ENCODE measurements at places on chromosomes 1 and 21.

DNA sequence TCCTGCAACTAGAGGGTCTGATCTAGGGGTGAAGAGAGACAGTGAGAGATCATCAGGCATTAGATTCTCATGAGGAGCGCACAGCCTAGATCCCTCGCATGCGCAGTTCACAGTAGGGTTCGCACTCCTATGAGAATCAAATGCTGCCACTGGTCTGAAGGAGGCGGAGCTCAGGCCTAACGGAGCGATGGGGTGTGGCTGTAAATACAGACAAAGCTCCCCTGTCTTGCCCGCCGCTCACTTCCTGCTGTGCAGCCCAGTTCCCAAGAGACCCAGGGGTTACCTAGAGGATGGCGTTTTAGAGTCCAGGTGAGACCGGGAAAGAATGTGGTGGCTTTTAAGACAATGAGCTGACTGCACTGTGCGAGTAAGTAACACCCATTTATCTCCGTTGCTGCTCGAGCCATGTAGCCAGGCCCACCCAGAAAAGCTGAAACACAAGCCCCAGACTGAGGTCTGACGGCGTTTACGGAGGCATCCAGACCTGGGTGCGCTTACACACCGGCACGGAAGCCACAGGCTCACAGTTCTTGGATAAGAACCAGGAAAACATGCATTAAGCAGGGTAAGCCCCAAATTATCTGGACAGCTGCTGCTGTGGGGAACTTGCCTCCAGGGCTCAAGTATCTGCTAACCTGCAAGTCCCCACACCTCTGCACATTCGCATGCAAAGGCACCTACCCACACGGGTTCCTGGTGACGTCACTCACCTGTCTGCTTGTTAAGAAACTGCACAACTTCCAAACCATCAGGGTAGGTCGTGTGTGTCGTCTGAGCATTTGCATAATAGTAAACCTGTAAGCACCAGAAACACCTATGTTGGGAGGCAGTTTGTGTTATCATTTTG lies 12.5 kb downstream of the TCP10L start:
- DNase-seq: no peak

DNA sequence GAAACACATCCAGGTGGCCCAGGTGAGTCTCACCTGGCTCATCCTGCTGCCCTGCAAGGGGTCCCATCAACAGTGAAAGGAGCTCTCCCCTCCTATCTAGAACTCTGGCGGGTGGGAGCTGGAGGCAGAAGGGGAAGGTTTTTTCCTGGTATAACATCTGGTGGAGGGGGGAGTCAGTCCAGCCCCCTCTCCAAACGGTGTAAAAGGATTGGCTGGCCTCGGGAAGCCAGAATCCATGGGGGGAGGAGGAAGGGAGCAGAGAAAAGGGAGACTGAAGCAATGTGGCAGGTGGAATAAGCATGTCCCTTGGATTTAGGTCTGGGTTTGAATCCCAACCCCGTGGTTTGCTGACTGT lies 1.2 kb upstream of the CAMK2N1 start:
- DNase-seq: no peak

DNA sequence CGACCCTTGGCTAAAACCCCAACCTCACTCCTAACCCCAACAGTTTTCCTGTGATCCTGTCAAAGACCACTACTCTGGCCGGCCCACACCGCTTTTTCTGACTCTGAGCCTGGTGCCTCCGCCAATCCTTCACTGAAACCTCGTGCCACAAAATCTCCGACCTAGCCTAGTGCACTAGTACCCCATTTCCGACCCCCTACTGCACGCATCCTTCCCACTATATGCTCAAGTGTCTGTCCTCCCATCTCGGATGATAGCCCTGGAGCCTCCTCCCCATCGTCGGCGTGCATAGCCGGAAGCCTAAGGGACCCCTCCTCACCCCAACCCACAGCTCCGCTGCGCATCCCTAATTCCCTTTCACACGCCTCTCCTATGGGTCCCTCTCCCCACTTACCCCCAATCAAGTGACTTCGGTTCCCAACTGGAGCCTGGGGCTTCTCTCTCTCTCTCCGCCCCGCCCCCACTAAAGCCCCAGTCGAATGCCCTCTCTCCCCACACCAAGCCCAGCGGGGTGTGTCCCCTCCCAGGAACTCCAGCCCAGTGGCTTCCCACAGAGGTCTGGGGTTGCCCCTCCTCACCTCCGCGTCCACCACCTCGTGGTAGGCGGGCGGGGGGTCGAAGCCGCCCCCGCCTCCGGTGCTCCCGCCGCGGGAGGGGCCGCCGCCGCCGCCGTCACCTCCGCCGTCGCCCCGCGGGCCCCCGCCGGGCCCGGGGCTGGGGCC lies 791 bp downstream of the USP24 start:
- no peak for DNase-seq

DNA sequence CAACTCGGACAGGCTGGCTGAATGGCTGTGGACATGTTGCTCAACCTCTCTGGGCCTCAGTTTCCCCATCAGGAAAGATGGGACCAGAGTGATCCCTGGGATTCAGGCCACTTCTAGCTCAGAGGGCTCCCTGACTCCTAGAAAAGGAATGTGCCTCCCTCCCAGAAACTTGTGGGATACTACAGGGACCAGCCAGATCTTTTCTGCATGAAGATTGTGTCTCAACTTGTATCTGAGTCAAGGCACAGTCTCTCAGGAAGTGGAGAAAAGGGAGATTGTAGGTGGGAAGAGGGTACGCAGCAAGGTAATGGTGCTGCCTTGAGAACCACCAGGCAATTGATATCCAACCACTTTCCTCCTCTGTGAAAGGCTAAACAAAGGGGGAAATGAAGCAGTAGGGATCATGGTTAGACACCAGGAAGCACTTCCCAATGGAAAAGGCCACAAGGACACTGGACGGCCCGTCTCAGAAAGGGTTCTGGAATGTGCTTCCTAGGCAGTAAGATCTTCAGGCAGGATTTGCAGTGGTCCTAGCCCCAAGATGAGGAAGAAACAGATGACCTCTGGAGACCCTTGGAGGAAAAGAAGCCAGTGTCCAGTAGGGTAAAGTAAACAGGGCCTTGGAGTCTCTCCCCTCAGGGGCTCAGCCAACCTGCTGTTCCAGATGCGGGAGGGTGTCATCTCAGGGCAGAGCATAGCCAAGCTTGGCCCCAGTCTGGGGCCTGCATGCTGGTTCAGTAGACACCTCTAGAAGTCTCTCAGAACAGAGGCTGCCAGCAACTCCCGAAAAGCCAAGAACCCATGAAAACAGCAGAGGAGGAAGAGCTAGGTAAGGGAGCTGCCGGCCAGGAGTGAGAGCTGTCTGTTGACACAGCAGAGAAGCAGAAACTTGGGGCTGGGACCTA lies 16.8 kb downstream of the IFFO2 start:
- DNase-seq: no peak

DNA sequence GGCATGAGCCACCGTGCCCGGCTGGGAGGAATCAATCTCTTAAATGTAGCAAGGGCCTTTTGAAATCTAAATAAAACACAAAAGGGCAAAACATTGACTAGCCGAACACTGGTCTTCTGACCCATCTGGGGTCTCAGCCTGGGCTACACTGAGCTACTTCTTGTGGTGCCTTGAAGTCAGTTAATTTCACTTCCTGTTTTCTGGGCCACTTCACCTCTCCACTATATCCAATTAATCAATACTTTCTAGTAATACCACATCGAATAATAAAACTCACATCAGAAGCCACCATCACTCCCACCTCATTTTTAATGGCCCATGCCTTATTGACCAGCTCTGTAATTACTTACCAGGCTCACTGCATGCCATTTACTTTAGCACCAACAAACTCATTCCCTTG lies 138.0 kb upstream of the SAMSN1 start:
- DNase-seq: no peak

- DNase-seq: no peak
Observed at GRCh38 chr1:198611219-198611618, 27.6 kb upstream of the PTPRC start.

DNA sequence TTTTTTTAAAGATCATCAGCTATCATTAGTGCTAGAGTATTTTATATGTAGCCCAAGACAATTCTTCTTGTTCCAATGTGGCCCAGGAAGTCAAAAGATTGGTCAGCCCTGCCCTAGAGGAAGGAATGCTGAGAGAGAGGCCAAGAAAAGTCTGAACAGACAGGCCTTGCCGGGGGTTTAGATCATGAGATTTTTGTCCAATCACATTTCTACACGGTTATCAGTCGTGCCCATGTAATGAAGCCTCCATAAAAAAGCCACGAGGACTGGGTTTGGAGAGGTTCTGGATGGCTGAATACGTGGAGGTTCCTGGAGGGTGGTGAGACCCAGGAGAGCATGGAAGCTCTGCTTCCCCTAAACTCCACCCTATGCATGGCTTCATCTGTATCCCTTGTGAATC lies 24.3 kb upstream of the ENO1 start:
- no peak for DNase-seq

DNA sequence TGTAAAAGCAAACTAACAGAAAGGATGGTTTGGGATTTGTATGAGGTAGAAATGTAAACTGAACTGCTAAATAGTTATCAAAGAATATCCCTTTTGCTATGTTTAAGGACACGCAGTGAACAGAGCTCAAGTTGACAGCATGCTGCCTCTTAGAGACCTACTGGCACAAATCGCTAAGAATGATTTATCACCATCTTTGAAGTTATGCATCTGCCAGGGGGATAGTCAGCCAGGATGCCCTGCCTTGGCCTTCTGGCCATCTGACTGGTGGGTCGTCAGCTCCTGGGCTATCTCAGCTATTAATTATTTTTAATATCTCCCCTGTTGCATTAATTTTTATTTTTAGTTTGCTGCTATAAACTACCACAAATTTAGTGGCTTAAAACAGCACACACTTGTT lies 334.8 kb upstream of the KAZN start:
- DNase-seq: no peak

DNA sequence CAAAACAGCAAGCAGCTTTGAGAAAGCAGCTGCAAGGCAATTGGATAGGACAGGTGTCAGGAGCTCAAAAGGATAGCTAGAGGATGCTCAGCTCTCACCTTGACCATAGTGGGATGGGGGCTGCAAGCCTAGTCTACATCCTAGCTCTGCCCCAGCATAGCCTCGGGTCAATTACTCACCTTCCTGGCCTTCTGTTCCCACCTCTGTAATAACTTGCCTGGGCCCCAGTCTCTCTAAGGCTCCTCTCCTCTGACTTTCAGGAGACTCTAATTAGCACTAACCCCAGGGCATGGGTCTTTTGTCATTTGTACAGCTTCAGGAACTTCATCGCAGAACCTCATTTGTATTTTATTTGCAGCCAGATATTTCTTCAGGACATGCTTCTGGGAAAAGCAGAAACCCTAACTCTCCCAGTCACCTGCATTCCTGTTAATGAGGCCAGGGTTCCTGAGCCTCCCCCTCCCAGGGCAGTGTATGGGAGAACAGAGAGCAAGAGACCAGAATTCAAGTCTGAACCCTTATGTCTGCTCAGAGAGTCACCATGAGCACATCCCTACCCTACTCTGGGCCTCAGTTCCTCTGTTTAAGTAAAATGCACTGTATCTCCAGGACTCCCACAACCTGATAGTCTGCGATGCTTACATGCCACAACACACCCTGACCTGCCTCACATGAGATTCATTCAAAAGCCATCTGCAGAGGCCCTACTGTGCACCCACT lies 108.1 kb downstream of the MATN1 start:
- no peak for DNase-seq

DNA sequence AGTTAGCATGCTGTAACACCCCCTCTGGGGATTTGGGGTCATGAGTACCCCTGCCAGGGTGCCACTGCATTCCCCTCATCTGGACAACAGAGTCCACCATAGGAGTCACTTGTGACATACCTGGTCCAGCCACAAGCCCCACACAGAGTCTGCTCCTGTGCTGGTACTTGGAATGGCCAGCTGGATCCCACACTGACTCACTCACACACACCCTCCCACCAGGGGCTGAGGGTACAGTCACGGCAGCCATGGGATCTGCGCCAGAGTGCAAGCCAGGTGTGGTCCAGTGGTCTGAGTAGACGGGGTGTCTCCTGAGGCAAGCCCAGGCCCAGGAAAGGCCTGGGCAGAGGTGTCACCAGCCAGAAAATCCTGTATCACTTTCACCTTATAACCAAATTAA lies 67.7 kb downstream of the MRPL39 start:
- no peak for DNase-seq

GRCh38 chr1:213829780-213830179 lies 158.0 kb upstream of the PROX1 start:
- no peak for DNase-seq

GRCh38 chr21:37208741-37209225 lies 58.4 kb downstream of the VPS26C start:
- no peak for DNase-seq

- no peak for DNase-seq
Observed at GRCh38 chr21:45177039-45177438, 102.7 kb downstream of the ADARB1 start.

- DNase-seq: no peak
Observed at GRCh38 chr1:87650306-87650705, 321.6 kb downstream of the LMO4 start.

GRCh38 chr1:200776949-200777348 lies 38.3 kb downstream of the CAMSAP2 start:
- no peak for DNase-seq

DNA sequence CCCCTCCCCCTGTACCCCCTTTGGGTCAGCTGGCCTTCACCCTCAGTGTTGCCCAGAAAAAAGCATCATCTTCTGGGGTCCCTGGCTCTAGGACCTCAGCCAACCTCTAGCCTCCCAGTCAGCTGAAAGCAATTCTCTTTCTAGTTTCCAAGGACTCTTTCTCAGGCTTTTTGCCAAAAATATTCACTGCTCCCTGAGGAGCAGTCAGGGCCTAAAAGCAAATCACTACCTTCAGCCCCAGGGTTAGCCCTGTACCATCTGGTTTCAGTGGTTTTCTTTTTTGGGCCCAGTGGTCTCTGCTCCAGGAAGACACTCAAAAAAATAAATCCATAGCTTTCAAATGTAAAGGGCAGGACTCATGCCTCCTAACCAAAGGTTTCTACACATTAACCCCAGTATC lies 3.1 kb upstream of the LMOD1 start:
- no peak for DNase-seq

DNA sequence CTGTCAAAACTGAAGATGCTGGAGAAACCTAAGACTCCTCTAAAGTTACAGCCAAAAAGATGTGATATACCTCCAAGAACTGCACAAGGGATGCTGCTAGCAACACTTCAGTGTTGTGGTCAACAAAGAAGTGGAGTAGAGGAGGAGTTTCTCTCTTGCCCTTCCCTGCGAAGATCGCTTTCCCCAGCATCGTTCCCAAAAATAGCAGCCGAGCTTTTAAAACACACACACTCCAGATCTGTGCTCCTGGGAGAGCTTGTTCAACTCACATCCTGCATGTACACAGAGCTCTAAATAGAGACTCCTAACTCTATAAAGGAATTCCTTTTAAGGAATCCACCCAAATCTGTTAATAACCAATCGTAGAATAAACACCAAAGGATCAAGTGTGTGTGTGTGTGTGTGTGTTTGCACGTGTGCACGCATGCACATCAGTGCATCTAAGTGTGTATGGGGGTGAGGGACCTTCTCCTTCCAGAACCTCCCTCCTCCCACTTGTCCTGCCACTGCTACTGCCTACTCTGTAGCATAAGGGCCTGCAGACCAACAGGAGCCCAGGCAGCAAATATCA lies 58.5 kb downstream of the PSMG1 start:
- DNase-seq: no peak

GRCh38 chr1:205054013-205054412 lies 11.0 kb downstream of the CNTN2 start:
- DNase-seq: no peak
